ENCODE measurements at places on chromosomes 13 and 19.

- DNase-seq, result no peak
Measured at GRCh38 chr13:106560821-106561220, 7.1 kb downstream of the ARGLU1 start.

GRCh38 chr19:42121656-42122069 is 10.6 kb downstream of the POU2F2 start:
- DNase-seq, result peak; percentile 87

DNA sequence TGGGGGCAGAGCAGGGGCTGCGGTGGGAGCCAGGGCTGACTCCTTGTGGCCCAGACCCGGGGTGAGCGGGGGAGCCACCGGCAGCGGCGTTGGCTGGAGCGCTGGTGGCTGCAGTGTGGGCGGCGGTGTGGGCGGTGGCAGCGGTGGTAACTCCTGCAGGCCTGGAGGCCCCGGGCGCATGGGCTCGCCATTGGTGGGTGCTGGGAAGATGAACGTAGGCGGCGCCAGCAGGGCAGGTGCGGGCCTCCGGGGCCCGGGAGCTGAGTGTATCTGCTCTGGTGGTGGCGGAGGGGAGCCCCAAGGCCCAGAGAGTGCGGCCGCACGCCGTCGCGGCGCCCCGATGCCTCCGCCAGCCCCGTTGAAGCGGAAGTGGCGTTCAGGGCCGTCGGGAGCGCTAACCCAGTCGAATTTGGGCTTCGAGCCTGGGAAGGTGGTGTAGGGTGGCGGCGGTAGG is 2.0 kb downstream of the GGN start:
- no peak for DNase-seq

DNA sequence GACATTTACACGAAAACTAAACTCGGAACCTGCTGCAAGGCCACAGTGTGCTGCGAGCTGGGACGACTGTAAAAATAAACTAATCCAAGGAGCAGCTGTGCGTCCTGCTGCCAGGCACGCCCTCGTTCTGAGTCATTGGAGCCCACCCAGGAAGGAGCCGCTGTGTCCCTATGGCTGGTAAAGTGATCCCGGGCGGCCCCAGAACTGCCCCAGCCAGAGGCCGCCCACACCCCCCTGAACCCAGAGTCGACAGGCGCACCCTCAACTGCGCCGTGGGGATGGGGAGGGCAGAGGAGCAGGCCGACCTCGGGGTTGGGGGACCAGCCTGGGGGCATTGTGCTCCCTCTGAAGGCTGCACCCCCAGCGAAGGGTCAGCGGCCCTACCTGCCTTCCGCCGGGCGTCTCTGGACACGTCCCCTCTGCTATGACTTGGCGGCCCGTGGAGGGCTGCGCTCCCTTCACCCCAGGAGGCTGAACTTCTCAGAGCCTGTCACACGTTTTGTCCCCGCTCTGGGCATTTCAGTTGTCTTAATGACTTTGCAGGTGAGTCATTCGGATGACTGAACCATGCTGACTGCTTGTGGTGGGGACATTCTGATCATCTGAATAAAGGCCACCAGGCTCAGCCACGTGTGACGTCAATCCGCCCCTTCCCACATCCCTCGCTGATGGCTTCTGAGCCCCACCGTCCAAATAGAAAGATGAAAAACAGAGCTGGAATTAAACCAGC is 42.7 kb downstream of the ADPRHL1 start:
- DNase-seq, result no peak

- no peak for DNase-seq
Measured at GRCh38 chr13:94329277-94329676, 150.2 kb downstream of the DCT start.

DNA sequence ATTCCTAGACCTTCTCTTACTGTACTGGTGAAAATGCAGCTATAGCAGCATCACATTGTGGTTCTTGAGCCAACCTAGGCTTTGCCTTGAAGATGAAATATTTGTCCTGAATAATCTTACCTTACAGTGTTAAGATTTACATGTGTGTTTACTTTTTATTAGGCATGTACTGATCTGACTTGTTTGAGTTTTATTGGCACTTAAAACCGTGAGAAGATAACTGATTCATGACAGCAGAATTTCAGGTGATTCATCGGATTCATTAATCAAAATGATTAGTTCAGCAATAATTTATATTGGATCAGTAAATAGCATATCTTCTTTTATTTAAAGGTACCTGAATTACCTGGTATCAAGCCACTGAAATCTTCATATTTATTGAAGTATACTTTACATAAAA is 296.3 kb downstream of the KLF5 start:
- DNase-seq, result no peak

DNA sequence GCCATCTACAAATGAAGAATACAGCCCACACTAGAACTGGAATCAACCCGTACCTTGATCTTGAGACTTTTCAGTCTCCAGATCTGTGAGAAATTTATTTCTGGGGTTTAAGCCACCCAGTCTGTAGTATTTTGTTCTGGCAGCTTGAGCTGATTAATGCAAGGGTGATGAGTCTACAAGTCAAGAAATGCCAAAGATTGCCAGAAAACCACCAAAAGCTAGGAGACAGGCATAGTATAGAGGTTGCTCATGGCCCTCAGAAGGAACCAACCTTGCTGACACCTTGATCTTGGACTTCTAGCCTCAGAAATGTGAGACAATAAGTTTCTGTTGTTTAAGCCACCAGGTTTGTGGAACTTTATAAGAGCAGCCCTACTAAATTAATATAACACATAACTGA is 428.2 kb upstream of the KLF12 start:
- DNase-seq, result no peak

DNA sequence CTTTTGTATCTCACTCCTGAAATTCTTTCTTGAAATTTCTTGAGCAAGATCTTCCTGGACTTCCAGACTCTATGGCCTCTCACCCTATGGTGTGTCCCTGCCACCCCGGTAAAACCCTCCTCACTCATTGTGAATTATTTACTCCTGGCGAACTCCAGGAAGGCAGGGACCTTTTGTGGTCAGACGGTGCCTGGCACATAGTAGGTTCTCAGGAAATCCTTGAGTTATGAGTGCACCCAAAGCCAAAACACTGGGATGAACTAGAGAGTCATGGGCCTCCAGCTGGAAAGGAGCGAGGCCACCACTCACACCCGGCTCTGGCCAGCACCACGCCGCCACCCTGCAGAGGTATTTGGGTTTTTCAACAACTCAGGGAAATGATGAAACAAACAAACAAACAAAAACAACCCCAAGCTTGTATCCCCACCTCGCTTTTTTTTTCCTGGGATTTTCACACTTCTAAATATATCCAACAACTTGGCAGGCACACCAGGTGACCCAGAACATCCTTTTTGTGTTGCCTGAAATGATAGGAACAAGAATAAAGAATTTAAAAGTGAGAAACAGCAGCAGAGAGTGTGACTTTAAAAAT is 11.2 kb downstream of the HPN start:
- no peak for DNase-seq

GRCh38 chr13:88339271-88339741 is 668.1 kb downstream of the SLITRK5 start:
- no peak for DNase-seq

DNA sequence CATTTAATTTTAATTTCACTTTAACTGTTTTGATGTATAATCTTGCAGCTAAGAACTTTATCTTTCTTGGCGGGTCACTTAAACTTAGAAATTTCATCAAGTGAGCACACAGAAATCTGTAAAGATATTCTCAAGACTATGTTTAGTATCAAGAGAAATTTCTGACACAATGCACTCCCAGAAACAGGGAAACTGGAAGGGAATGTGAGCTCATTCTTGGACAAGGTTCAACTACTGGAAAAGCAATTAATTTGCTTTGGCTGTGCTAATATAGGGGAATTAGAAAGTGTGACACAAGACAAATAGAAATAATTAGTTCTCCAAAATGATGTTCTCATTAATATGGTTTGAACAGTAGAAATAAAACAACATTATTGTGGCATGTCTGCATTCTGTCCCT is 402.3 kb downstream of the DACH1 start:
- no peak for DNase-seq

DNA sequence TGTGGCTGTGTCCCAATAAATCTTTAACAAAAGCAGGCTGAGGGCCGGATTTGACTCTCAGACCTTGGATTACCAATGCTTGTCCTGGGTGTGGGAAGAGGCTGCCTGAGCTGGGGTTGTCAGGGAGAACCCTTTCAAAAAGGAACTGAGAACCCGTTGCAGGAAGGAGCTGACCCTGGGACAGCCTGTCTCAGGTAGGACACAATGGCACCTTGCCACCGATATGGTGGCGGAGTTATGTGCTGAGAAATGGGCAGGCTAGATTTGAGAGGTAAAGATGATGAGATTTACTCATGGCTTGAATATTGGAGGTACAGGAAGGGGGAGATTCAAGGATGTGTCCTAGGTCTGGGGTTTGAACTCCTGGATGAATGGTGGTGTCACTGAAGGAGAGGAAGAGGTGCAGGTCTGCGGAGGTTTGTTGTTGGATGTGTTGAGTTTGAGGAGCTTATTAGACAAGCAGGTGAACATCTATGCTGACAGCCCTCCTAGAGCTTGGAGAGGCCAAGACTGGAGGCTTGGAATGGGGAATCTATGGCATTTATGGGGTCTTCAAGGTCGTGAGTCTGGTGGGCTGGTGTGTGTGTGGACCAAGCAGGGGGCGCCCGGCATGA is 7.2 kb downstream of the PLEKHF1 start:
- no peak for DNase-seq

DNA sequence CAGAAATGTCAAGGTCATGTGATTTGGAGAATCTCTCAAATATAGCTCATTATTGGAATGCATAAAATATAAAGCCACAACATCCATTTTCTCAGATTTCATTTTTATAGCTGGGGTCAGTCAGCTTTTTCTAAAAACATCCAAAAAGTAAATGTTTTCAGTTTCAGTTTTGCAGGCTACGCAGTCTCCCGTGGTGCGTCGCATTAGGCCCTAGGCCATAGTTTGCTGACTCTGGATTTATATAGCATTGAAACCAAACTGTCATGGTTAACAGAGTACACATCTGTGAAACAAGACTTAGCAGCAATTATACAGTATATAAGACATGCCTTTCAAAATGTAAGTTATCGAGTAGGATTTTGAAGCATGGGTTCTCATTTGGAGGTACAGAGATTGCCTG is 140.0 kb downstream of the IRS2 start:
- no peak for DNase-seq

- no peak for DNase-seq
Measured at GRCh38 chr13:89269737-89270136, 1598.6 kb downstream of the SLITRK5 start.

Measured in CD4-positive, alpha-beta T cell treated with Interleukin-12 subunit alpha and Interleukin-12 subunit beta, for 1 hour (primary cell).